GM03348 (cell line): ENCODE measurements at places on chromosomes 5 and 9.

DNA sequence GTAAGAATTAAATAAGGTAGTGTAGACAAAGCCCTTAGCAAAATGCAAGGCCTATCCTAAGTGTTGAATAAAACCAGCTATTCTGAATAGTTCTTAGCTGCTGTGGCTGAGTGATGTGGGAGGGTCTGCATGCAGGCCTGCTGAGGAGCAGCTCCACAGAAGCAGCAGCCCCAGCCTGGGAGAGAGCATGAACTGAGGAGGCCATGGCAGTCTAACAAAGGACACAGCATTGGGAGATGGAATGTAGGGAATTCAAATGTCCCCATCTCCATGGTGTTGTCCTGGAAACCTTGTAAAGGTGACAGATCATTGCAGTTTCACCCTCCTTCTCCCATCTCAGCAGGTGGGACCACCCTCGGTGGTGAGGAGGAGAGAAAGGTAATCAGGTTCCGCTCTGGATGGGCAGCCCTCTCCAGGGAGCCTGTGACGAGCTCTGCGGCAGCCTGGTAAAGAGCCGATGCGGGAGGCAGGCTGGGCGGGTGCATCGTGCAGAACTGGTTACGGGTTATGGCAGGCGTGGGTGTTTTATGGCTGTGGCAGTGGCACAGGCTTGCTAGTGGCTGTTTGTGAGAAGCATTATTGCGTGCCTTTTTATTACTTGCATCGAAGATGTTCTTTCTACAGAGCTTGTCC, 199.9 kb upstream of the GLRA1 start:
- no peak for DNase-seq

DNA sequence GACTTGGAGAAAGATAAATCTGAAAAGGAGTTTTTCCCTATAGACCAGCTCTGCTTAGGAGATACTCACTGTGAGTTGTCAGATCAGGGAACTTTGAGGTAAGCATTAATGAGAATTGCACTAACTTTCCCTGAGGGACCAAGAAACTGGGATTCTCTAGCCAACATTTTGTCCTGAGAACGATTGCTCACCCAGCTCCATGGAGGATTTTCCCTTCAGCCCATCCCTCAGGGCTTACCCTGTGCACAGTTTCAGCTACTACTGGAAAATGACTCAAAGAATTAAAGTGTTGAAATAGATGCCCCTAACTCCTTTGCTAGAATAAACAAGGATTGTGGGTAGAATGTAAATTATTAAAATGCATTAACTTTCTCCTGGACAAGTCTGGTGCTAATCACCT, 237.2 kb upstream of the IL12B start:
- DNase-seq, result no peak

- DNase-seq, result no peak
These were observed 1.4 kb downstream of the RASGEF1C start for GRCh38 chr5:180207593-180207992.

DNA sequence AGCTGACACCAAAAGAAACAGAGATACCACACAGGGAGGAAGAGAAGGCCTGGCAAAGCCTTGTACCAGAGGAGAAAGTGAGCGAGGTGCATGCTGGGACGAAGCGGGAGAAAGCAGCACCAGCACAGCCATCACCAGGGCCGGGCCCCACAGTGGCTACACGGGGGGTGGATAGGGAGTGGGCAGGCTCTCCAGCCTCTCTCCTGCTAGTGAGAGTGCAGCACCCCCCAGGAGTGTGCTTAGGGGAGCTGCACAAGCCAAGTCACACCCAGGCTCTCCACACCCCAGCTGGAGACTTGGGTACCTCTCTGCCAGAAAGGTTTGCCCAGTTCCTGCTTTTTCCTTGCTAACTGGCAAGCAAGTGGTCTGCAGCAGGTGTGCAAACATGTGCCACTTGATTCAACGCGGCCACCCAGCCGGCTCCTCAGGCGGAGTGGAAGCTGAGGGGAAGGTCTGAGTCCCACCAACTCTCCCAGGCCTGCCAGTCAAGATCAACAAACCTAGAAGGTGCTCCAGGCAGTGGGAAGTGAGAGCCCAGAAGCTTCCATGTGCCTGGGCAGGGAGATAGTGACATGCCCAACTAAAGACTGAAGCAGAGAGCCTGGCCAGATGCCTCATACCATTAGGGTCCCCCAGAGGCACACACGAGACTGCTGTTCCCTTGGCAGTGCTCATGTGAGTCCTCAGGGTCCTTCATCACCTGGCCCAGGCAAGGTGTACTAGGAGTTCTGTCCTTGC, 39.9 kb downstream of the BICD2 start:
- DNase-seq, result no peak

- DNase-seq, result no peak
These were observed 147.5 kb downstream of the MPDZ start for GRCh38 chr9:13131991-13132390.

DNA sequence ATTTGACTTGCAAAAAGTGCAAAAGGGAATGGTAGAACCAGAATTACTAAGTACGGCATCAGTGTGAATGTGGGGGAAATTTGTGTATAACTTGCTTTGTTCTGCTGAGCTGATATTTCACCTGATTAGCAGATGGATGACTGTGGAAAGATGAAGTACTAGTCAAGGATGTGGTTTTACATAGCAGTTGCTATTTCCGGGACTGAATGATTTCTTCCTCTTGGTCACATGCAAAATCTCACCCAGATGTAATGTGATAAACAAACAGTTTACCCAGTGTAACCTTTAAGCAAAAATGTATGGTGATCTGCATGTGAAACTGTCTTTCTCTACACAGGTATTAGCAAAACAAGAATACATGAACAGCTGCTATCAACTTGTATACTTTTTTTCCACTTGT, 46.1 kb downstream of the DCP2 start:
- DNase-seq, result no peak

DNA sequence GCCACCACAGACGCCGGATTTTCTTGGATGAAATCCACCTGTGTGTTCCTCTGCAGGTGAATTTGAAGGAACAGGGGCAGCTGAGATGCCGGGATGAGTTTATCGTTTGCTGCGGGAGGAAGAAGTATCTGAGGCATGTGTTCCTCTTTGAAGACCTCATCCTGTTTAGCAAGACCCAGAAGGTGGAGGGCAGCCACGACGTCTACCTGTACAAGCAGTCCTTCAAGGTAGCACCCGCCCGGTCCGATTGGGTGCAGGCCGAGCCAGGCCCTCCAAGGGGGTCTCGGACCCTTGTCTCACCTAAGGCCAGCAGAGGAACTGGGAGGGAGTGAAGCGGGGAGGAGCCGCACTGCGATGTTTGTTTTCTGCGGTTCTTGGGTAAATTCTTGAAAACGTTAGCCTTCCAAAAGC, 18.4 kb upstream of the LRRC14B start:
- no peak for DNase-seq

DNA sequence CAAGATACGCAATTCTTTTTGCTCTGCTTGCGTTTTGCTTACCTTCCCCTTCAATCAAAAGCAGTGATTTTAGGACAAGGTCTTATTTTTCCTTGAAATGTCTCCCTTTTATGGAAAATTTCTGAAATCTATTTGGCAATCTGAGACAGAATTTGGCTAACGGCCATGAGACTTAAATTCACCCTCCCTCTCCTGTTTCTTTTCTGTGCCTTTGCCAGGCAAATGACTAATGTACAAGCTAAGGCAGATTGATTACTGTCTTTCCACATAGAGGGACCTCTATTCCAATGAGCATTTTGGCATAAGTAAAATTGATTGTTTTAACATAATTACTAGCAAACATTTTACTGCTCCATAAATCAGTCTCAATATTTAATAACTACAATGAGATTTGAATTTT, 31.7 kb downstream of the FAM81B start:
- no peak for DNase-seq

DNA sequence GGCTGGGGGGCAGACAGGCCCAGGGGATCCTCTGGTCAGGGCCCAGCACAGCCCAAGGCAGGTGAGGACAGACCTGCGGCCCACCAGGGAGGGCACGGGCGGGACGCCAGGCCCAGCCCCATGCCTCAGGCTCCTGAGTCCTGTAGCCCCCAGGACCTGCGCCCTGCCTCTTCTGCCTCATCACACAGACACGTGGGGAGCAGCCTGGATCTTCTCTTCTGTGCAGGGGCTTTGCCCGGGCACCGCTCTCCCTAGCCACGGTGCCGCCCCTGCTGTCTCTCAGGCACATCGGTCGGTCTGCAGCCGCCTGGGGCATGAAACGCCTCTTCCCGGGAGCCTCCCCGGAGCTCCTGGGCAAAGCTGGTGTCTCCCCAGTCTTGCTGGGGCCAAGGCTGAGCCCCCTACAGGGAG, 40.2 kb upstream of the EGFL7 start:
- no peak for DNase-seq

GRCh38 chr5:143435210-143435657, 31.7 kb upstream of the NR3C1 start:
- no peak for DNase-seq
